H7 (cell line): ENCODE measurements at places on chromosomes 7 and 10.

DNA sequence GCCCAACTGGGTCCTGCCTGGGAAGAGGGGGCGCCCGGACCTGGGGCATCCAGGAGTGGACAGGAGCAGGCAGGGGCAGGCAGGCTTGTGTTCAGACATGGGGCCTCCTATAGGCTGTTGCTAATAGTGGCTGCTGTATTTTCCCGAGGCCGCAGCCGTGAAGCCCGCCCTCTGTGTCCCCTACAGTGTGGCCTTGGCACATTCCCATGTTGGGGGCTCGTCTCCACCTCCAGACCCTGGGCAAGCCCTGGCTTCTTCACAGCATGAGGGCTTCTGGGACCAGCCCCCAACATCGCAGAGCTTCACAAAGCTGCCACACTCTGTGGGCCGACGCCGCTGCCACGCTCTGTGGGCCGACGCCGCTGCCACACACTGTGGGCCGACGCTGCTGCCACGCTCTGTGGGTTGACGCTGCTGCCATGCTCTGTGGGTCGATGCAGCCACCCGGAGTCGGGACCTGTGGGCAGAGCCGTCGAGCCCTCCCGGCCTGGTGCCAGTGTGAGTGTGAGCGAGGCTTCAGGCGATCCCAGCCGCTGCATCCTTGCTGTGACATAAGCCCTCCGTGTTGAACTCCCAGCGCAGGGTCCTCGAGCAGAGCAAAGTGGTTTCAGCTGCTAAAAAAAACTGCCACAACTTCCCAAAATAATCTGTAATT lies 109.0 kb downstream of the INPP5A start:
- DNase-seq: no peak

DNA sequence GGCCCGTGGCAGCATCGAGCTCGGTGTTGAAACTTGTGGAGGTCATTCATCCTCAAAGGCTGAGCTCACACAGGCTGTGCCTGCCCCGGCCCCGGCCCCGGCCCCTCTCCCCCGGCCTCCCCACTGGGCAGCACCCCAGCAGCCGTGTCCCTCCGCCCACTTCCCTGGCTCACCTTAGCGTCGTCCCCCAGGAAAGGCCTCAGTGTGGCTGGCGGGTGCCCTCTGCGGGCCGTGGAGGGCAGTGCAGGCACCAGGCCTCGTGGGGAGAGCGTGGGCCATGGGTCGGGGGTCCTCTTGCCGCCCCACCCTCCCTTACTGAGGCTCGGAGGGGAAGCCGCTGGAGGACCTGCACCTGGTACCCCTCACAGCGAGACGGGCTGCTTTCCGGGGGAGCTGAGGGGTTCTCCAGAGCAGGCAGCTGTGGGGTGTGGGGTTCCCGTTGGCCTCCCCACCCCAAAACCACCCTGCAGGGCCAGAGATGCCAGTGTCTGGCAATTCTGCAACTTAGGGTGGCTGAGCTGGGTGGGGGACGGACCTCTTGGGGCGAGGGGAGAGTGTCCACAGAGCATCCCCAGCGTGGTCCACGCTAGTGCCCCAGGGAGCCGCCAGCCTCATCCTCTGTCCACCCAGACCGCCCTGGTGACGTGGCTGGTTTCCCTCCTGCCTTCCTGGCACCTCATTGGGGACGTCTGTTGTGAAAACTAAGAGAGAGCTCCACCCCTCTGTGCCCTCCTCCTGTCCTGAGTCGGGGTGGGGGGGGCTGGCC lies 44.2 kb upstream of the DPYSL4 start:
- DNase-seq: peak; percentile 97

DNA sequence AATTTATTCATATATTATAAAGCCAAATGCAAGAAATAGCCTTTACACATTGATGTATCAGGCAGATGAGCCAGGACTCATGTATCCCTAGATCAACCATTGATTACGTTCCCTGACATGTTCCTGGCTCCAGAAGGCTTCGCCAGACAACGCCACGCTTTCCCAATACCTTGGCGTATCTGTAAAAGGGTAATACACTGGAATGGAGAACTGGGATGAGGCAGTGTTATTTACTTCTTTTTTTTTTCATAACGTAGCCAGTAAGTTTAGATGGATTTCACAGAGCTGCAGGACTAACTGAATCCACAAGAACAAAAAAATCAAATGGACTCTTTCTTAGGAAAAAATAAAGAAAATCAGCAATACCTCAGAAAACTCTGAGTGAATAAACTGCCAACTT lies 588.1 kb upstream of the SEMA3D start:
- no peak for DNase-seq

- no peak for DNase-seq
Observed at GRCh38 chr7:148963583-148964482, 64.5 kb downstream of the PDIA4 start.

- no peak for DNase-seq
Observed at GRCh38 chr10:78071140-78071856, 37.6 kb downstream of the RPS24 start.

DNA sequence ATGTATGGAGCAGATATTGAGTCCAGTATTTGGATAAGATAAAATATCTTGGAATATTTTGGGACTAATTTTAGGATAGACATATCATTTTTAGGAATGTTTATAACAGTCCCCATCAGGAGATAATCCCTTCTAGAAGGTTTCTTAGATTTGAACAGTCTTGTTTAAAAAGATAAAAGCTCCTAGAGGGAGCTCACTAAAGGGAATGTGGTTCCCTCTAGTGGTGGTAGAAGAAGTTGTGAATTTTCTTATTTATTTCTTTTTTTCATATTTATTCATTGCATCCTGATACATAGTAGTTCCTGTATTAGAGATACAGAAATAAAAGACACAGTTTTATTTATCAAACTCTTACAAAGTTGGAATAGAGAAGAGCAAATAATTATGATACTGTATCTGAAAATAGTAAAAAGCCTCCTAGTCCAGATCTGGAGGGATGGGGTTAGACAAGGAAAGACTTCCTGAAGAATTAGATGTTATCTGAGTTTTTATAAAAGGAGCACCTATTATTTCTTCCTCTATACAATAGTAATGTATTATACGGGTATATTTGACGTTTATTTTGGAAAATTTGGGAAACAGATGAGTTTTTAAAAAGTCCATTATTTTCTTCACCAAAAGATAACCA lies 24.5 kb upstream of the KLF14 start:
- peak; percentile 12 for DNase-seq

- peak; percentile 33 for DNase-seq
Observed at GRCh38 chr7:150857276-150858055, 5.1 kb downstream of the AOC1 start.

DNA sequence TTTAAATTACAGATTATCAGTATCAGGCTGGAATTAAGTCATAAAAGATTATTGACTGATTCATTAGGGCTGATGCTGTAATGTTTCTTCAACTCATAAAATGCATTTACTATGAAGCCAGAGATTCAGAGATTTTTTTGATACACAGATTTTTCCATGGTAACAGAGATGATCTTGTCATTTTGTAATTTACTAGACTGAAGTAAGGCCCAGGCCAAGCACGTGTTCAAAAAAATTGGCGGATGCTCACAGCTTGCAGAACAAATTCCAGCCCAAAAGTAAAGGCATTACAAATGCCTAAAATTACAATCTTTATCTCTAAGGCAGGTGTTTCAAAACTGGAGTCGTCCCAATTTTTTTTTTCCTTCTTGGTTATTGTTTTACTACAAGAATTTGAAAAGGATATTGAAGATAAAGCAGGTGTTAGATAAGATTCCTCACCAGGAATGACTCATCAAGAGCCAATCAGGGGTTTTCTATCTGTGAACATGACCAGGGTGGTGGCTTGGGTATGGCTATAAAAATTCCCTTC lies 78.4 kb upstream of the MEOX2 start:
- DNase-seq: no peak

DNA sequence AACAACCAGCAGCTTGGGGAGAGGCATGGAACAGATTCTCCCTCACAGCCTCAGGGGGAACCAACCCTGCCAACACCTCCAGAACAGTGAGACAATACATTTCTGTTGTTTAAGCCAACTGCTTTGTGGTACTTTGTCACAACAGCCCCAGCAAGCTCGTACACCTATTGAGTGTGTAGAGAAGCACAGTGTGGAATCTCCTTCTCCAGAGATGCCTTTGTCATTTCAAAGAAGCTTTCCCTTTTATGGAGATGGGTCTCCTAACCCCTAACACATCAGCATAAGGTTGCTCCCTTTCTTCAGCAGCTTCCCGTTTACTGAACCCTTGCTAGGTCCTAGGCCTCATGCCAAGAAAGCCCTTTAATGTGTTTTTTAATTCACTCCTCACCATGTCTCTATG lies 60.7 kb upstream of the AGK start:
- peak; percentile 26 for DNase-seq

- peak; percentile 54 for DNase-seq
Observed at GRCh38 chr10:53223851-53224250, 451.3 kb upstream of the MBL2 start.

DNA sequence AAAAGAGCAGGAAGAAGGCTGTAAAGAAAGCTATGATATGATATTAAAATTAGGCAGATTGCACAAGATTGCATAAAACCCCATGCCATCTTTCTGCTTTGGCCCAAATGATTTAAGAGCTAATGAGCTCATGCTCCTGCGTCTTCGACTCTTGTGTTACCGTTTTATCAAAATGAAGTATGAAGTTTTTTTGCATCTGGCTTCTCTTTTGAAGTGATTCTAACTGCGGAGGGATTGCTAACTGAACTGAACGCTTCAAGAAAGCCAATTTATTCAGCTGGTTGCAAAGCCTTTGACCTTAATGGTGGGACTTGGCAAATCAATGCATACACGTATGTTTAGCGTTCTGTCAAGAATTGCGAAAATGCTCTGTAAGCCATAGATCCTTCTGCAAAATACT lies 282.9 kb downstream of the TWIST1 start:
- DNase-seq: no peak

- no peak for DNase-seq
Observed at GRCh38 chr10:87915989-87916388, 52.6 kb downstream of the PTEN start.

- no peak for DNase-seq
Observed at GRCh38 chr7:136057509-136057908, 80.3 kb upstream of the MTPN start.

DNA sequence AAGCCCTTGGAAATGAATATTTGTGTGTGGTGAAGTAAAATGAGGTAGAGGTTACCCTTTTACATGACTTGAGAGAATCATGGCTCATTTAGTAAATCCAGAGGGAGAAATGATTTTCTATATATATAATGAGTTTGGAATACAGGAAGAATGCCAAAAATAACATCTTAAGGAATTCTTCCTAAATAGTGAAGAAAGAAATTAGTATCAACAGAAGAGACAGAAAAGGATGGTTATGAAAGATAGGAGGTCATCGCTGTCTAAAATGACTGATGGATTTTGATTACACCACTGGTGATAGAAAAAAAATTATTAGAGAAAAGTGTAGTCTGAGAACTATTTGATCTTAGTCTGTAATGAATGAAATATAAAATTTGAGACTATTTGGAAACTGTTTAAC lies 283.0 kb downstream of the ADK start:
- DNase-seq: no peak

DNA sequence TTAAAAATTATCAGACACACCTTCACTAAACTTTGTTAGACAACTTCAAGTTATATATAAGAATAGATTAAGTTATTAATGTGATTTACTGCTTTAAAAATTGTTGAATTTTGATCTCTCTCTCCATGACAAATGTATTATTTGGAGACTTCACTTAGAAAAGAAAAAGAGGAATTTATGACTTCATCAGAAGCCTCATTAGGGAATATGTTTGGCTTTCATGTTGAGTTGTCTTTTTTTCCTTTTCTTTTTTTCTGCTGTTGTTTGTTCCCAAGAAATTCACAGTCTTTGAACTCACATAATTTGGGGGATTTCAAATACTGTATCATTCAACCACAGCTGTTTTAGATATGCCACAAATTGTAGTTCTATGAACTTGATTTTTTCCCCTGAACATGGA lies 149.5 kb downstream of the PPP1R9A start:
- DNase-seq: no peak
